ENCODE measurements at places on chromosomes 13 and 19.

DNA sequence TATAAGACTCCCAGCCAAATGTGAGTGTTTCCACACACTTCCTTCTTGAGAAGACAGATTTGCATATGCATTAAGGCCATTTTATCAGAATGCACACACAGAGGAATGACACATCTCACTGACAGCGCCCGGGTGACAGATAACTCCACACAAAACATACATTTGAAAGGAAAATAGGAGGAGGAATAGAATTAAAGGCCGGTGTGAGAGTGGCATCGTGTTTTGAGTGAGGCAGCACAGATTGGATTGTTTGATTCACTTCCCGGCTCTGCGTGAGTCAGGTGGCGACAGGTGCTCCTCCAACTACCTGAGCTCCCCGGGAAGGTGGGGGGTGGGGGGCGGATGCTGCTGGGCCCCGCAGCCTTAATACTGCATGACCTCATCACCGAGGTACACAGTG lies 429.0 kb downstream of the TSHZ3 start:
- DNase-seq, result no peak

- DNase-seq, result no peak
Measured at GRCh38 chr13:92179223-92179622, 780.8 kb downstream of the GPC5 start.

- no peak for DNase-seq
Measured at GRCh38 chr19:54094426-54095000, 6.1 kb downstream of the OSCAR start.

- DNase-seq, result no peak
Measured at GRCh38 chr13:108669381-108669780, 40.0 kb downstream of the MYO16 start.

- no peak for DNase-seq
Measured at GRCh38 chr13:60700994-60701393, 304.0 kb downstream of the TDRD3 start.

DNA sequence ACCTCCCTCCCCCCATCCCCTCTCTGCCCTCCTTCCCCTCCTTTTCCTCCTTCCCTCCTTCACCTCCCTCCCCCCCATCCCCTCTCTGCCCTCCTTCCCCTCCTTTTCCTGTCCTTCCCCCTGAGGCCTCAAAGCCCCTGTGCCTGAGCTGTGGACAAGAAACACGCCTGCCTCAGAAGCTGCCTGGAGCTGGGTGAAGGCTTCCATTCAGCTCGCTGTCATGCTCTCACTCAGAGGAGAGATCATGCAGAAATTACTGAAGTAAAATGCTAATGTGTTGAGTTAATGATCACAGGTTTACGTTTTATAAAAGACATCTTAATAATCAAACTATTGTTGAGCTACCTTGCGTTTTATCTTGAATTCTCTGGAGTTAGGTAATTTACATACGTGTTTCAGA lies 114.5 kb downstream of the ATP11A start:
- DNase-seq, result no peak

DNA sequence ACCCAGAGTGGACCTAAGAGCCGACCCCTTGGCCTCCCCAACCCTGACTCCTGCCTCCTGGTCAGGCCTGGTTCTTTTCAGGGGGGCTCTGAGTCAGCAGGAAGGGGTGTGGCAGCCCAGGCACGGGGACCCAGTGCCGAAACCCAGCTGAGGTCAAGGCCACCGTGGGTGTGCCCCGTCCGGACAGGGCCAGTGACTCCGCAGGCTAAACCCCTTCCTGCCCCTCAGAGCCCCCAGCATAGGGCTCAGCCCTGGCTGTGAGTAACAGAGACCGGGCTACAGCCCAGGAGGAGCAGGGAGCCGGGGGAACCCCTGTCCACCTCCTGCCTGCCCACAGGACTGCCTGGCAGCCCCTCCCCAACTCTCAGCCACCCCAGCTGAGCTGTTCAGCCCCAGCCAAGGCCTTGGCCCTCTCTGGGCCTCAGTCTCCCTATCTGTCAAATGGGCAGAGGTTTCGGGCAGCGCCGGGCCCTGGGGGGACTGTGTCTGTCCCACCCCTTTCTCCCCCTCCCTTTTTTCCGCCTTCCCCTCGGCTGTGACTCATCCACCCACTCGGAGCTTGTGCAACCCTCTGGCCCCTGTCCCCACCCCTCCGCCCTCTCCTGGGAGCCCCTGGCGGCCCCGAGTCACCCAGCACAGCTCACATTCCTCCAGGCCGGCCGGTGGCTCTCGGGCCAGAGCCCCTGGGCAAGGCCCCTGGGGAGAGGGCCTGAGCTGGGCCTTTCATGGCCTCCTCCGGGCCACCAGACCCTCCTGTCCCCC lies 8.6 kb downstream of the ZBTB7A start:
- DNase-seq, result no peak

GRCh38 chr13:46278474-46278873 lies 66.7 kb downstream of the LRRC63 start:
- no peak for DNase-seq

DNA sequence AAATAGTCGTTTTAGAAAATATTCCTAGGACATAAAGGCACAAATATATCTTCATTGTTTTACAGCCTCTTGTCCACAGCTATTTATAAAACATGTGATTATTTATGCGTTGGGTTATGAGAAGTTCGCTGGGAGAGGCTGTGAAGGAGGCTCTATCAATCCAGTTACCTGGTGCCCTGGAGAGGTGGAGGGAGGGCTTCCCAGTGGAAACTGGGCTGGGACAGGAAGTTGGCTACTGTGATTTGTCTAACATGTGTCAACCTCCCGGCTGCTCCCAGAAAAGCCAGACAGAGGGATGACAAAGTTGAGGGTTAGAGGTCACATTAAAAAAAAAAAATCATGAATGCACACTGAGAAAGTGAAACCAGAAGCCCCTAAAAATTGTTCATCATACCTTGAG lies 346.5 kb downstream of the ZNF536 start:
- no peak for DNase-seq

DNA sequence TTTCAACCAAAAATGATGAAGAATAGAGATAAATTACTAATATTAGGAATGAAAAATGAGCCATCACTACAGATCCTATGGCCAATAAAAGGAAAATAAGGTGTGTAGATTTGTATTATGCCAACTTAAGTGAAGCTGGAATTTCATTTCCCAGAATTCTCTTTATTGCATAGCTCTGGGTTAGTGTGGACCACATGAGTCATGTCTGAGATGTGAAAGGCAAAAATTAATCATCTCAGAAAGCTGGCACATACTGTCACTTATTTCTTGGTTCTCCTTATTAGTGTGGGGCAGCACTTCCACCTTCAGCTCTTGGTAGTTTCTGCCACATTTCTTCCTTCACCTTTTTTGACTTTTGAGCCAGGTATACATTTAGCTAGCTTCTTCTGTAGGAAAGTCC lies 82.6 kb downstream of the KATNAL1 start:
- DNase-seq, result no peak

DNA sequence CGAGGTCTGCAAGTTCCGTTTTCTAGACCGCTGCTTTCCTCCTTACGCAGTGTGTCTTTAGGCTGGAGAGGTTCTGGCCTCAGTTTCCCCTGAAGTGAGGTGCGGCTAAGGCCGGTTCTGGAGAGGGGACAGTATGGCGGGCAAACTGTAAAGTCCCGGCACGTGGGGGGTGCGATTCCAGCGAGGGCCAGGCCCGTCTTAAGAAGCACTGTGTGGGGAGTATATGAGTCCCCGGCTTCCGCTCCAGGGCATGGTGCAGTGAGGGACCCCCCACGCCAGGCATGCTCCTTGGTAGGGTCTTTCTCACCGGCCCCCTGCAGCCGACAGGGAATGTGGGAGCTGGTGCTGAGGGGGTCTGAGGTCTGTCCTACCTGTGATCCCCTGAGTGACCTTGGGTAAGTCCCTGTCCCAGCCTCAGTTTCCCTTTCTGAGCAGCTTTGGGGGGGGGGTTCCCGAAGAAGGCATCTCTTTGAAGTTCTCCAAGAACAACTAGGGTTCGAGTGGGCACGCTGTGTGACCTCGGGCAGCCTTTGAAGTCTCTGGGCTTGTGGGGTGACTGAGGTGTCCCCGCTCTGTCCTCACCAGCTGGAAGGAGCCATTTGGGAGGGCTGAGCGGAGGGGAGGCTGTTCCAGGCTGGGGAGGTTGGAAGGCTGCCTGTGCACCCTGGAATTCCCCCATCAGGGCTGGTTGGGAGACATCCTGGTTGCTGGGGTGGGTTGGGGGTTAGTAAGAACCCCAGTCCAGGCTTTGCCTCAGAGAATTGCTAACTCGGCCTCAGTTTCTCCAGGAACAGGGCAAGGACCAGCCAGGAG lies 1.5 kb downstream of the NFIC start:
- no peak for DNase-seq

GRCh38 chr13:44311011-44311780 lies 62.4 kb upstream of the SERP2 start:
- no peak for DNase-seq

DNA sequence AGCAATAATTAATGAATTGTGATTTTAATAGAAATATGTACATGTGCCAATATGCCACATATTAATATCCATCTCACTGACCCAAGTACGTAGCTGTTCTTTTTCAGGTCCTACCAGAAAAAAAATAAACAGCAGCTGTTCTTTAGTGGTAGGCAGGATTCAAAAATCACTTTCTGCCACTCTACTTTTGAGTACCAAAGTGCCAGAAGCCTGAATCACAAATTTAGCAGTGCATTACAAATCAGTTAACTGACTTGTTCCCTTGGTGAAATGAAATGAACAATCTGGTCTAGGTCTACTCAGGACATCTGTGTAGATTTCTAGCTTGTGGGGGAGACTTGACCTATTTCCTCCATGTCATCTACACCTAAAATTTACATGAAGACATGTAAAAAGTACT lies 775.5 kb upstream of the GPC6 start:
- no peak for DNase-seq

GRCh38 chr13:47420020-47420419 lies 523.2 kb upstream of the HTR2A start:
- no peak for DNase-seq

GRCh38 chr13:91126806-91127205 lies 220.7 kb upstream of the MIR17HG start:
- DNase-seq, result no peak

- no peak for DNase-seq
Measured at GRCh38 chr13:48214519-48215121, 18.4 kb upstream of the ITM2B start.

DNA sequence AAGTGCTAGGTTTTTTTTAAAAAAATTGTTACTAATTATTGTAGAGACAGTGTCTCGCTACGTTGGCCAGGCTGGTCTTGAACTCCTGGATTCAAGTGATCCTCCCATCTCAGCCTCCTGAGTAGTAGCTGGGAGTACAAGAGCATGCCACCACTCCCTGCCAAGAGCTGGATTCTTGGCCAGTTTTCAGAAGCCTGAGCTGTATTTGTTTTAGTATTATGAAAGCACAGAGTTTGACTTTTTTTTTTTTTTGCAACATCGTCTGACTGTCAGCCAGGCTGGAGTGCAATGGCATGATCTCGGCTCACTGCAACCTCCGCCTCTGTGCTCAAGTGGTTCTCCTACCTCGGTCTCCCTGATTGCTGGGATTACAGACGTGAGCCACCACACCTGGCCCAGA lies 7.0 kb downstream of the ARMC6 start:
- no peak for DNase-seq

- DNase-seq, result no peak
Measured at GRCh38 chr19:19305066-19305465, 15.2 kb downstream of the SUGP1 start.

DNA sequence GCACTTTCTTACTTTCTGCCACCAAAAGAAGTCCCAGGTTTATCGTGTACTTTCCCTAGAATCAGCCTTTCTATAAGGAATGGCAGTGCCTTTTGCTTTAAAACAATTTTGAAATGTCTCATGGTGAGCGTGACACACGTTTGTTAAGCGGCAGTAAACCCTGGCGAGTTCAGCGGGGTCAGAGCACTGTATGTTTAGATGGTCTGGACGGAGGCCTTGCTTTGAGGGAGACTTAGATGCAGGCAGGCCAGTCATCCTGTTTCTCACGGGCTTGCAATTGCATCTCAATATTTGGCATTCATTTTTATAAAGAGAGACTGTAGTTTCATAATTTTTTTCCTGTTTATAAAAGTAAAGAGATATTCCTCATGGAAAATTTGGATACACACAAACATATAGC lies 96.4 kb downstream of the TNFRSF19 start:
- no peak for DNase-seq
